ENCODE measurements at places on chromosomes 5 and 9. TPM values are rescaled to one million over a fixed set of nuclear protein-coding genes. Genes with fewer than 3 reads are reported as not detected.

- H3K4me1 ChIP-seq: peaks cover 4% of the 10 kb centered on the region
- no peak overlapping the region for H3K4me3 ChIP-seq
- no peak for DNase-seq
- no peak overlapping the region for H3K27ac ChIP-seq
- H3K36me3 ChIP-seq: no peaks in the 10 kb centered on the region
These were observed 112.1 kb upstream of the LMX1B start for GRCh38 chr9:126501383-126502331.

The RAI14 gene
- total RNA-seq: 121 TPM

DNA sequence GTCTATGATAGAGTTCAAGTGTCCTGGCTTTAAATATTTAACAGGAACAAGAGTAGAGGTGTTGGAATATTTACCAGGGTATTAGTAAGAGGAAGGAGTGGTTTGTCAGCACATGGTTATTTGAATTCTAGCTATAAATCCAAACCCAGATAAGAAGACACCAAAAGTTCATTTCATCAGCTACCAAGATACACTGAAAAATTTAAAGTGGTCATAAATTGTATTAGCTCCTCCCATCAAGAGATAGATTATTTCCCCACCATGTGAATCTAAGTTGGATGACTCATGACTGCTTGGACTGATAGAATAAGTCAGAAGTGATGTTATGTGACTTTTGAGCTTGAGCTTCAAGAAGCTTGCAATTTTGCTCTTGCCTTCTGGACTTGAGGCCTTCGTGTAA is 72.1 kb upstream of the GRAMD2B start:
- peak overlapping the region; percentile 83 for H3K27ac ChIP-seq
- no peak for DNase-seq
- H3K4me1 ChIP-seq: peaks cover 36% of the 10 kb centered on the region
- H3K36me3 ChIP-seq: no peaks in the 10 kb centered on the region
- H3K4me3 ChIP-seq: no peak overlapping the region

DNA sequence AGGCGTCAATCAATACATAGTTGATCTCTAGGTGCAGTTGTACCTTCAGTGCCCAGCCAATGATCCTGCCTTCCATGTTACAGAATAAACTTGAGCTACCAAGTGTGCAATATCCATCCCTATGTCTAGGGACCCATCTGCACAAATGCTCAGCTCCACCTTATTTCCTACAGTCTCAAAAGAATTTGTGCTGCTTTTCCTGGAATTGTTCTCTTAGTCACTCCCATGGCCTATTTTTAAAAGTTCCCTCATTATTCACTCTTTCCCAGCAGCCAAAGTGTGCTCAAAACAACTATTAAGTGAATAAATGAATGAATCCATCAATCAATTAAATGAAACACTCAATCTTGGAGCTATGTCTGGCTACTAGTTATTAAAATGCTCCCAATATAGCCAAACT is 14.7 kb downstream of the LIX1 start:
- H3K4me1 ChIP-seq: no peaks in the 10 kb centered on the region
- H3K27me3 ChIP-seq: peaks cover 3% of the 10 kb centered on the region
- no peak for DNase-seq
- H3K36me3 ChIP-seq: no peaks in the 10 kb centered on the region

- H3K27me3 ChIP-seq: no peaks in the 10 kb centered on the region
- no peak for DNase-seq
- H3K36me3 ChIP-seq: peaks cover 15% of the 10 kb centered on the region
- no peak overlapping the region for H3K27ac ChIP-seq
These were observed 25.9 kb downstream of the SRP19 start for GRCh38 chr5:112886975-112887374.
